ENCODE measurements at places on chromosomes 1 and 21.

DNA sequence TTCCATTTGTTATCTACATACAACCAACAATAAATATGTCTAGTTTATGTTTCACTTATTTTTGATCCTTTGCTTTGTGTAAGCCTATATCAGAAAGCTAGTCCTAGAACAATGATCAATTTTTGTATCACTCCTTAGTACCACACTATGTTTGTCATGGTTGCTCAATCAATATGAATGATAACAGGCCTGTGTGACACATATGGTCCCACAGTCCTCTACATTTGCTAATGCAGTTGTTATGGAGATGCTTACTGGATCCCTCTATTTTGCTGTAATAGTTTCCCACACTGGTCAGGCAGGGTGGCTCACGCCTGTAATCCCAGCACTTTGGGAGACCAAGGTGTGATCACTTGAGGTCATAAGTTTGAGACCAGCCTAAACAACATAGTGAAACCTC is 59.1 kb downstream of the ERO1B start:
- DNase-seq = no peak

DNA sequence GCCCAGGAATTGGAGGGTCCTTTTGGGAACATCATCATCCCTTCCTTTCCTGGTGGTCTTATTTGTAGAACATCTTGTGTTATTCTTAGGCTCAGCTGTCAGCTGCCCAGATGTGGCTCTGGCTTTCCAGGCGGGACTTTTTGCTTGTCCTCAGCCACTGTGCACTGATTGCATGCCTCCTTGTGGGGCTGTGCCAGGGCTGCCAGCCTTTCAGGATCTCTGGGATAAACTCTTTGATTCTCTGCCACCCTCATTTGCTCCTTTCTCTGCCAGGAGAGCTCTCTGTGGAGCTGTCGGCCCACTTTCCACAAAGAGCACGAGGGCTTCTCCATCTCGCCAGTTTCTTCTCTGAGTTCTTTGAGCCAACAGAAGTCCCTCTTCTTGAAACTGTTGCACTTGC is 63.1 kb downstream of the PTPRU start:
- no peak for DNase-seq

- DNase-seq = no peak
Measured at GRCh38 chr1:179820226-179820970, 57.2 kb downstream of the TOR1AIP2 start.

- no peak for DNase-seq
Measured at GRCh38 chr1:39561279-39561678, 15.3 kb downstream of the PABPC4 start.

GRCh38 chr1:31182352-31182751 is 57.3 kb downstream of the NKAIN1 start:
- DNase-seq = peak; percentile 66

DNA sequence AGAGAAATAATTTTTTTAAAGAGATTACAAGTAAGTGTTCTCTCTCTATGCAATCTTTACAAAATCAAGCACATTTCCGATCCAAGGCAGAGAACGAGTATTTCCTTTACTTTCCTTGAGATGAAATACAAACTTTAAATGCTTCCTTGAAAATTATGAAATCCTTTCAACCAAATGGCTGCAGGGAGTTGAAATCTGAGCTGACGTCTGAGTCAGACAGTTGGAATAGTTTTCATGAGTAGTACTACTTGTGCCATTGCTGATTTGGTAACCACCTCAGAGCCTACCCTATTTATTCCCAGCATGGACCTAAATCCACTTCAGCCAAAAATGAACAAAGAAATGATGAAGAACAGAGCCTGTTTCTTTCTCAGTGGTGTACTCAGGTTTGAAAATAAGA is 183.6 kb downstream of the GIPC2 start:
- DNase-seq = no peak

DNA sequence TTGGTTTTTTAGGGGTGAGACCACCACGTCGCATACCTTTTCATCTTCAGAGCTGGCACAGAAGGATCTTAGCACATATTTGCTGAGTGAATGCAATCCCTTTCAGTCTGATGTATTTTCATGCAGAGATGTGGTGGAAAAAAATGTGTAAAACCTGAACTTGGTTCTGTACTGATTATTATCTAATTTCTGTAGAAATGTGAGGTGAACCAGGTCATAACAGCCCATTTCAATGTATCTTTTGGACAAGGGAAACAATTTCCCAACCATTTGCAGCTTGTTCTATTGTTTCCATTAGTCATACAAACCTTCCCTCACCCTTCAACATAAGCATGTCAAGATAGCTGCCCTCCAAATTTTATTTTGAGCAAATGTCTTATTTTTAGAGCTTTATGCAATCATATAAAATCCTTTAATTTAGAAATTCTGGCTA is 46.8 kb upstream of the RUNX1 start:
- DNase-seq = peak; percentile 42

GRCh38 chr1:4935807-4936206 is 281.4 kb downstream of the AJAP1 start:
- no peak for DNase-seq

- DNase-seq = no peak
Measured at GRCh38 chr1:2808386-2808705, 6.9 kb upstream of the TTC34 start.

GRCh38 chr1:168673974-168674683 is 54.9 kb downstream of the DPT start:
- no peak for DNase-seq

DNA sequence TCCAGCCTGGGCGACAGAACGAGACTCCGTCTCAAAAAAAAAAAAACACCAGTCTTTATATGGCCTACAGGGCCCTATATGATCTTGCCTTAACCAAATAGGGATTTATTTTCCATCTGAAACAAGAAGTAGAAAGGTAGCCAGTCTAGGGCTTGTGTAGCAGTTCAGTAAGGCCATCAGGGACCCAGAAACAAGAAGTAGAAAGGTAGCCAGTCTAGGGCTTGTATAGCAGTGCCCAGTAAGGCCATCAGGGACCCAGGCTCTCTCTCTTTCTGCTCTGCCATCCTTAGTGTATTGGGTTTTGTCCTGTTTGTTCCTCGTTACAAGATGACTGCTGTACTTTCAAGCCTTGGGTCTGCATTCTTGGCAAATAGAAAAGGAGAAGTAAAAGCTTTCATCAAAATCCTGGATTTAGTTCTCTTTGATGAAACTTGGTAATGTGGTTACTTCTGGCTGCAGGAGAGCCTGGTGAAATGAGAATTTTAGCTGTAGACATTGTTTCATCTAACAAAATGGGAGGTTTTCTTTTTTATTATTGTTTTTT is 46.1 kb downstream of the PKN2 start:
- no peak for DNase-seq

DNA sequence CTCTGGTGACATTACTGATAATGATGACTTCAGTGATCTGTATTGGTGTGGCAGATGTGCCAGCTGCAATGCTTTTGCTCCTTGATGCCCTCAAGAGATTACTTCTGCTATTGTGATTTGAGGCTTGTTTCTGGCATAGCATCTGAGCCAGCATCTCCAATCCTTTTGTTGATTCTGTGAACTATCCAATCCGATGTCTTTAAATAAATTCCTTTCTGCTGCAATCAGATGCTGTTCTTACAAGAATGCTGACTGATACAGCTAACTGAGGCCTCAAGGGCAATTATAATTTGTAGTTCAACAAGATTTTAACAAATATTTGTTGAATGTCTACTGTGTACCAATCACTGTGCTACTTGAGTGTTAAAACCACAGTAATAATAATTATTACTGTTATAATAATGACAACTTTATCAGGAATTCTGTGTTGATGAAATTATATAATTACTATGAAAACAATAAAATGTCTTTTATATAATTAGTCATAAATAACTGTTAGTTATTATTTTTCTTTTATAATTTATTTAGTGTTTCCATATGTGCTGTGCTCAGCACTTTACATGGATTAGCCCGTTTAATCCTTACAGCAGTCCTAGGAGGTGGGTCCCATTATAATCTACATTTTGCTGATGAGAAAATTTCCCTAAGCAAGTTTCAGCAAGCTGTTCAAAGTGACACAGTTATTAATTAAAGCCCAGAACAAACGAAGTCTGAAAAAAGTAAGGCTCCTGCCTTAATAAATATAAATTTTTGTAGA is 308.2 kb downstream of the BRINP3 start:
- DNase-seq = no peak

- DNase-seq = no peak
Measured at GRCh38 chr1:115134231-115134630, 44.9 kb upstream of the TSPAN2 start.

DNA sequence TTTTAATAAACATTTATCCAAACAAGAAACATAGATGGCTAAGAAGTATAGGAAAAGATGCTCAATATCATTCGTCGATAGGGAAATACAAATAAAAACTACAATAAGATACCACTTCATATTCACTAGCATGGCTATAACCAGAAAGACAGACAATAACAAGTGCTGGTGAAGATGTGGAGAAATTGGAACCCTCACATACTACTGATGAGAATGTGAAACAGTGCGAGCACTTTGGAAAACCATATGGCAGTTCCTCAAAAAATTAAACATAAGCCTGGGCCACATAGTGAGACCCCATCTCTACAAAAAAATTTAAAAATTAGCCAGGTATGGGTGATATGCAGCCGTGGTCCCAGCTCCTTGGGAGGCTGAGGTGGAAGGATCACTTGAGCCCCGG is 9.1 kb upstream of the TMEM54 start:
- DNase-seq = no peak

GRCh38 chr1:198283222-198283621 is 126.4 kb downstream of the NEK7 start:
- DNase-seq = no peak

DNA sequence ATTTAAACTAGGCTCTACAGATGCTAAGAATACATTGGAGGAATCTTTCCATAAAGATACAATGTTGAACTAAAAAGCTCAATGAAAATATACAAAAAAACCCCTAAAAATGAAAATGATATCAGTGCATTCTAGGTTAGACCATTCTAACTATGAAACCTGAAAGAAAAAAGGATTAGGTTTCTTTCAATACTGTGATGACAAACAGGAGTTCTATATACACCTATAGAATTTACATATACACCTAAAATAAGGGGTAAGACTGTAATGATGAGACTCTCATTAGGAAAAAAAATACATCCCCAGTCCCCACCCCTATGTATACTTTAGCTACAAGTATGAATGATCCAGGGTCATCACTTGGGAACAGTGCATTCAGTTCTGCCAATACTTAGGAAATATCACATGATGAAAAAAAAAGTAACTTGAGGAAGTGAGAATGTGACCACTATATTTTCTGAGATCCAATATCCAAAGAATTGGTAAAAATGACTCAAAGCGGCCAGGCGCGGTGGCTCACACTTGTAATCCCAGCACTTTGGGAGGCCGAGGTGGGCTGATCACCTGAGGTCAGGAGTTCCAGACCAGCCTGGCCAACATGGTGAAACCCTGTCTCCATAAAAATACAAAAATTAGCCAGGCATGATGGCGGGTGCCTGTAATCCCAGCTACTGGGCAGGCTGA is 26.3 kb downstream of the SELENOF start:
- DNase-seq = no peak

GRCh38 chr1:7707527-7707926 is 63.6 kb upstream of the VAMP3 start:
- DNase-seq = no peak

DNA sequence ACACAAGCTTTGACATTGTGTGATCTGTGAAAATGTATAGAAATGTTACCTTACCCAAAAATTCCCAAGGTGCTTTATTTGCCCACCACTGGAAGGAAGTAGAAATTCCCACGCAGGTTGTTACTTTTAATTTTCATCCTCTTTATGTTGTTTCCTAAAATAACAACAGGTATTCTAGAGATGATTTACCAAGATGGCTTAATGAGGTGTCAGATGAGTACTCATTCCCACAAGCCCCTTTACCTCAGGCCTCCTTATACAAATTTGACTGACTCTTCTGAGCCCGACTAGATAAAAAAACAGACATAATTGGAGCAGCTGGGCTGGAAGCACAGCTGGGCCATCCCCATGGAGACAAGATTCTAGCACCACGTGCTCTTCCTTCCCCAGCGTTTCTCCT is 114.6 kb downstream of the LIPI start:
- no peak for DNase-seq

GRCh38 chr1:174969977-174970376 is 29.8 kb upstream of the CACYBP start:
- peak; percentile 48 for DNase-seq

GRCh38 chr1:25580927-25581326 is 35.7 kb upstream of the MAN1C1 start:
- no peak for DNase-seq

DNA sequence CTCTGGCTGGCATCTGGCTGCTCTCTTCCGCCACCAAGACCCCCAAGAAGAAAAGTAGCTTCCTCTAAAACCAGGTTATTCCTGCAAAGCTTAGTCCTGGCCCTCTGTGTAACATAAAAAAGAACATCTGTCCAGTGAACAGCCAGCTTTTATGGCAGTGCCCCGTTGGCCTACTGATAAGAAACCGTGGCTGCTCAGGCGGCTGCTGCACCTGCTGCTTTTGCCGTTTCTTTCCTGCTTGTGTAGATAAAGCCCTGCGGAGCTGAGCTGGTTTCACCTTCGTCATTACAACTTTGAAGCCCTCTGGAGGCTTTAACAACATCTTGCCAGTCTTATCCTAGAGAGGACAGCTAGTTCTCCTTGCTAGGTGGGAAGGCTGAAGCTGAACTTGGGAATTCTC is 20.5 kb downstream of the ELAPOR1 start:
- DNase-seq = no peak

DNA sequence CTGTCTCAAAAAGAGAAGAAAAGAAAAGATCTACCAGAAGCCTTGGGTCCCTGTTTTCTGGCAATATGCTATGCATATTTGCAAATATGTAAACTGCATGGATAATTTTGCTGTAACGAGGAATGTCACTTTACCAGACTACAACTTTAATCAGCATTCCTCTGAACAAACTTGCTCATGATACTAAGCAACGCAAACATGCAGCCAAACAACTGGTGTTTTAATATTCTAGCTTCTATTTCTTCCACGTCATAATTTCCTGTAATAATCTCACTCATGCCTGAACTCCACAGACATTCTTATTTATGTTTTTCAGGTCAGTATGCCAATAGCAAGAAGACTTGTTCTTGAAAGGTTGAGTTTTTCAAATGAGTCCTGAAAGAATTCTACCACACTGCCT is 114.1 kb downstream of the SIM2 start:
- no peak for DNase-seq
